ENCODE measurements at places on chromosomes 1 and 21.

DNA sequence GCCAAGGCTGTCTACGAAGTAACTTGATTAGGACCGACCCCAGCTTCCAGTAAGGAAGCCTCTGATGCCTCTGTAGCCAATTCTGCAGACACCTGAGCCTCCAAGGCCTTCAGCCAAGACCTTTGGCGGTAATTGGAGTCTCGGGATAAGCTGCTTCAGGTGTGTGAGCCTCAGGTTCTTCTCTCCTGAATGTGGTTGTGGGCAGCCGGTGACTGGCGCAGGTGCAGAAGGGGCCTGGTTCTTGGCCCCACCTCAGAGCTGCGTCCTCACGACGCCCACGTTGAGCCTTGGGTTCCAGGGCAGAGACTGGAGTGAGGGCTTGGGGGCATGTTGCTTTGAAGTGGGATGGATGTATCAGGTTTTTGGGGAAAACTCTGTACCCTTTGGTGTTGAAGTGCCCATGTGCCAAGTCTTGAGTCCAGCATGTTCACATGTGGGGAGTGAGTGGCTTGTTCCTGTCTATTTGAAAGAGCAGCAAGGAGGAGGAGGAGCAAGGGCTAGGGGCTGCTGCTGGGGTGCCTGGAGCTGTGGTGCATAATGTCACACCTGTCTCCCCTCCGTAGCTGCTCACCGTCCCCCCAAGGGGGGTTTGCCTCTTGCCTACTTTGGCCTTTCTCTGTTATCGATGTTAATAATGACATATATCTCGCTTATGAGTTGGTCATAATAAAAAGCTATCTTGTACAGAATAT lies 1.4 kb downstream of the PSEN2 start:
- DNase-seq, result no peak

GRCh38 chr1:31781756-31782371 lies 17.7 kb upstream of the ADGRB2 start:
- DNase-seq, result no peak

DNA sequence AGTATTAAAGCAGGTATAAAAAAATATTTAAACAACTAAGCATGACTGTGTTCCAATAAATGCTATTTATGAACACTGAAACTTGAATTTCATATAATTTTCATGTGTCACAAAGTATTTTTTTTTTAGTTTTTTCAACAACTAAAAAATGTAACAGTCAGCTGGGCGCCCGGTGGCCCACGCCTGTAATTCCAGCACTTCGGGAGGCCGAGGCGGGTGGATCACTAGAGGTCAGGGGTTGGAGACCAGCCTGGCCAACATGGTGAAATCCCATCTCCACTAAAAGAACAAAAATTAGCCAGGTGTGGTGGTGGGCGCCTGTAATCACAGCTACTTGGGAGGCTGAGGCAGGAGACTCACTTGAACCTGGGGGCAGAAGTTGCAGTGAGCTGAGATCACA lies 42.4 kb downstream of the RWDD3 start:
- DNase-seq, result no peak

DNA sequence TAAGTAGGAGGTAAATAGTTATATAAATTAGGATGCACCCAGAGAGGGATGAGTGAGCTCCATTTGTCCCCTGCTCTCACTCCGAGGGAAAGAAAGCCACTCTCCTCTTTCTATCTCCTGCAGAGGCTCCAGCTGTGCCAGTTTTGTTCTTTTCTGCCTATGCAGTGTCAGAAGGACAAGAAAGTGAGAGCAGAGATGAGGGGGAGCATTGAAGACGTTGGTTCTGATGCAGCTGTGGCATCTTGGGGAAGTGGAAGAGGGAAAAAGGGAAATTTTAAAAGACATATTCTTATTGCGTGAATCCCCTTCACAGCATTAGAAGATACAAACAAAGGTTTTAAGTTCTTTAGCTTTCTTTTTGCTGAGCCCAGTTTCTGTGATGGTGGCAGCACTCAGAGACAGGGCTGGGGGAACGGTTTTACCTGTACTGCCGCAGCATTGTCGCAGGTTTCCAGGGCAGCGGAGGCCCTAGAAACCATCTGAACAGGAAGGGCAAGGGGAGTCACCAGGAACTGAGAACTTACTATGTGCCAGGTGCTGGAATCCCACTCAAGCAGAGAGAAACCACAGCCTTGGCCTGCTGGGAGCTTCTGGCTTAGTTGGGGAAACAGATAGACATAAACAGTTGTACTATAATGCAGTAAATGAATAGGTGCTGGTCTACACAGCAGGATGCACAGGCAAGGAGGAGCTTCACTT lies 44.9 kb upstream of the USP24 start:
- no peak for DNase-seq

Measured in activated CD8-positive, alpha-beta memory T cell treated with anti-CD3 and anti-CD28 coated beads for 1 hour (primary cell).